Stimulated activated CD4-positive, alpha-beta T cell treated with anti-CD3 and anti-CD28 coated beads, Interleukin-1b, Interleukin-23, amount 100 ng/mL, for 24 hours (primary cell): ENCODE measurements at places on chromosomes 13 and 19.

DNA sequence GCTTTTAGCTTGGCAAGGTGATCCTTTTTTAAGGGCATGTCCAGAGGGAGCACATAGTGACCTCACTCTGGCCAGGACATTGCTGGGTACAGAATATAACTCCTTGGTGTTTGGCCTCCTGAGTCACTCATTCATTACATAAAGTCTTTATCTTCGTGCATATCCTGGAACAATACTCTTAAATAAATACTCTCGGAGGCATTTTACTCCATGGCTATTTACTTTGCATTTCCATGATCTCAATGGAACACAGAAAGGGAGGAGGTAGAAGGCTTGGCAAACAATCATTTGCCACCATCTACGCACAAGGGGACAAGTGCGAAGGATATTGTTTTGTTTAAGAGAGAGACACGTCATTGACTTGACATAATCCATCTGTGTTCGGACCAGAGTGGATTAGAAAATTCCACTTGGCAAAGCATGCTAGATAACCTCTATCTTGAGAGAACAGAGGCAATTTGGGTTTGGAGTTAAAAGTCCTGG, 210.0 kb downstream of the IRS2 start:
- DNase-seq = no peak

- no peak for DNase-seq
Observed at GRCh38 chr13:50334115-50334778, 319.0 kb downstream of the KCNRG start.

DNA sequence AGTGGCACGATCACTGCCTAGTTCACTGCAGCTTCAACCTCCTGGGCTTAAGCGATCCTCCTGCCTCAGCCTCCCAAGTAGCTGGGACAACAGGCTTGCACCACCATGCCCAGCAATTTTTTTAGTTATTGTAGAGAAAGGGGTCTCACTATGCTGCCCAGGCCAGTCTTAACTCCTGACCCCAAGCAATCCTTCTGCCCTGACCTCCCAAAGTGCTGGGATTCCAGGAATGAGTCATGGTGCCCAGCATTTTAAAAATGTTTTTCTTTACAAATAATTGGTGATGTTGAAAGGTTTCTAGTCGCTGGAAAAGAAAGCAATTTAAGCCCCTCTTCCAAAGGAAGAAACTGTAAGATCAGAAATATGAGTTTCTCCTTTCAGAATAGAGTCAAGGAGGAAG, 19.4 kb downstream of the DYRK1B start:
- no peak for DNase-seq

- DNase-seq = no peak
Observed at GRCh38 chr19:45577111-45577905, 7.3 kb downstream of the OPA3 start.

DNA sequence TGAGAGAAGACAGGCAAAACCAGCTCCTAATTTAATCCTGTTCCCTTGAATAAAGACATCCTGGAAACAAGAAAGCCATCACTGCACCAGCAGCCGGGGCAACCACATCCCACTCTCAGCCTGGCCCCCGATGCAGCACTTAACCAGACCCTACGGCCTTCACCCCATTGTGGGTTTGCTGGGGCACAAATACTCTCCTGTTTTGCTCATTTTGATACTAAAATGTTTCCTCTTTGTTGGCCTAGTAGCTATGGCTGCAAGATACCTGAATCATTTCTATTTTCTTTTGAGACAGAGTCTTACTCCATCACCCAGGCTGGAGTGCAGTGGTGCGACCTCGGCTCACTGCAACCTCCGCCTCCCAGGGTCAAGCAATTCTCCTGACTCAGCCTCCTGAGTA, 28.4 kb downstream of the ANKRD27 start:
- DNase-seq = no peak

- DNase-seq = no peak
Observed at GRCh38 chr19:36151144-36152018, 866 bp downstream of the COX7A1 start.

- DNase-seq = no peak
Observed at GRCh38 chr13:77846173-77846572, 72.5 kb downstream of the EDNRB start.

- no peak for DNase-seq
Observed at GRCh38 chr13:42699912-42700311, 81.5 kb upstream of the FAM216B start.

DNA sequence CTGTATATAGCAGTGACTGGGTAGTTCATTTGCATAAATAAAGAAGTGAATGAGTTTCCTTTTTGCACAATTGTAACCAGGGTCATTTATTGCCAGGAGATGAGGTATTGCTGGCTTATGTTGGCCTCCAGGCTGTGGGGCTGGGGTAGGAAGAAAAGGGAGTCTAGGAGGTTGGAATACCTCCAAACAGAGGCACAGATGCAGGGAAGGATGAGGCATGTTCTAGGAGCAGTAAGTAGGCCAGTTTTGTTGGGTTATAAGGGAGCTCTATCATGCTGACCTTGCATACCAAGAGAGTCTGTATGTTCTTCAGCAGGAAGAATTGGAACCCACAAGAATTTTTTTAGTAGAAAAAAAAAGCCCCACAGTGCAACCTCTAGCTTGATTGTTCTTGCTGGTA, 17.2 kb upstream of the CYSLTR2 start:
- DNase-seq = no peak

DNA sequence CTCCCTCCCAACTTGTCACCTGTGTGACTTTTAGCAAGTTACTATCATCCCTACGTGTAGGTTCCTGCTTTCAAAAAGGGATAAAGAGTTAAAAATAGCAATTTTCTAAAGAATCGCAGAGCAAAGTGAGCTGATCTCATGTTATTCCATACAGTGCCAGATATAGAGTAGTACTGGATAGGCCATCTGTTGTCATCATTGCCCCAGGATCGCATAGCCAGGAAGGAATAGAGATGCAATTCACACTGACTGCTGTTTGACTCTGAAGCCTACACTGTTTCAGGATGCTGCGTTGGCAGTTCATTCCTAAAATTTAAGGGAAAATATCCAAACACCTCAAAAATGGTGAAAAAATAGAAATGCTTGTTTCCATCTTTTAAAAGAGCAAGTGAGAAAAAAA, 138.9 kb downstream of the SHISA2 start:
- DNase-seq = no peak

DNA sequence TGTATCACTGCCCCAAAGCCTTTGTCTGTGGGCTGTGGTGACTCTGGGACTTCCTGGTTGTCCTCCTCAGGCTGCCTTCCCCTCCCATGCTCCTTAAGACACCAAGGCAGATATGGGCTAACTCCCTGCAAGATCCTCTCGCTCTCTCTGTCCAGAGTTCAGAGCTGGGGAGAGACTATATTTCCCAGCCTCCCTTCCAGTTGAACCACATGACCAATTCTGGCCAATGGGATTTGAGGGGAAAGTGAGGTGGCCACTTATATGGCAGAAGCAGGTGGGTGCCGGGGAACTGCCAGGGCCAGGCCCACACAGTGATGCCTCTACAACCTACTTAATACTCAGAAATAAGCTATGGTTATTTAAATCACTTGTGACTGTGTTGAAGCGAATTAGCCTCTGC, 16.2 kb upstream of the ANGPTL8 start:
- no peak for DNase-seq

- no peak for DNase-seq
Observed at GRCh38 chr19:20667281-20667680, 5.9 kb upstream of the ZNF626 start.

DNA sequence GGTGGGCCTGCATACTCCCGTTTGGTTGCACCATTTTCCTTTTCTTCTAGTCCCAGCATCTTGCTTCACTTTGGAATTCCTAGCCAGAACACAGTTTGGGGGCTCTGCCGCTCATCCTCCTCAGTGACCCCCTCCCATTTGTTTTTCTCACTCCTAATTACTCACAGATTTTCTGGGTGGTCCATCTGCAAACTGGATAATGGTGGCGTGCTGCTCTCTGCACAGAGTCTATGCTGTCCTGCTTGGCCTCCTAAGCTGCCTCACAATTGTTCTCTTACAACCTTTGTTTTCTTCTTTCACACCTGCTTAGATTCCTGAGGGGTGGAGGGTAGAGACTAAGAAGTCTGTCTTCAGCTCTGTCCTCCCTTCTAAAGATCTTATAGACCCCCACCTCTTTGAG, 80.8 kb downstream of the SHISA2 start:
- no peak for DNase-seq

GRCh38 chr19:32895384-32895783, 25.8 kb upstream of the SLC7A9 start:
- DNase-seq = no peak

GRCh38 chr13:44668688-44669087, 92.6 kb upstream of the TSC22D1 start:
- DNase-seq = no peak

- DNase-seq = no peak
Observed at GRCh38 chr13:27774169-27774568, 18.1 kb upstream of the GSX1 start.

DNA sequence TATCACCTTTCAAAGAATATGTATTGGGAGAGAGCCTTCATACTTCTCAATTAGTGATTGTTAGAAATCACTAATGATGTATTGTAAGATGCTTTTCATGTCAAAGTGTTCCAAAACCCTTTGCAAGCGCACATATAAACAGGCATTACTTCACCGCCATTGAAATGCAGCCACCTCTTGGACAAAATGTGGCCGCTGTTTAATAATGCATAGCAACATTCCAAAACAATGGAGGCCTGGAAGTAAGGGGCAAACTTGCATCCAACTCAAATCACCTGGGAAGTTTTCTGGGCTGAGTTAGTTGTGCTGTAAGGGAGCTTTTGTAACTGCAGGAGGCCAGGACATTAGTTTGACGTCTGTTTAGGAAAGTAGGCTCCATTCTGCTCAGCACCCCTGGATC, 438.1 kb downstream of the FGF9 start:
- no peak for DNase-seq

DNA sequence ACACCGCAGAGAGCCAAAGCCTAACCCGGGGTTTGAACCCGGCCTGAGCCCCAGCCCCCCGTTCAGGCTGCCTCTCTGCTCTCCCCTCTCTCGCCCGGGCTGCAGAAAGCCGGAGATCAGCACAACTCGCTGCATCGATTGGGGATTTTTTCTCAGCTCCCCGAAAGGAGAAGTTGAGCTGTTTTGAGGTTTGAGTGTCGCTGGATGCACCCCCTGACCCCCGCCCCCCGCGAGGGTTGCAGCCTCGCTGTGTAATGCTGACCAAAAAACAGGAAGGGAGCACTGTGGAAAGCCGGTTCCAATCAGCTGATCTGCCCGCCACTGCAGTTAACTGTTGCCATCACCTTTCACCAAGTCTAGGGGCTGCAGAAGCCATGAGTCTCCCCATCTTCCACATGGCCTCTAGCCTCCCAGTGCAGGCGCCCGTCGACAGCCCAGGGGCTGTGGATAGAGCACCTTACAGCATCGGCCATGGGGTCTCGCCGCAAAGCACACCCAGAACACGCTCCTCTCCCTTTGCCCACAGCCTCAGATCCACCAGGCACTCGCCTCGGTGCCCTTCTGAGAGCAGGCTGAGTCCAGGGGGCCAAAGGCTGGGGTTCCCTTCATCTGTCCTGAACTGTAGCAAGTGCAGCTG, 34.5 kb downstream of the MYO9B start:
- no peak for DNase-seq

GRCh38 chr13:42875475-42876269, 94.3 kb downstream of the FAM216B start:
- no peak for DNase-seq

- no peak for DNase-seq
Observed at GRCh38 chr19:18601875-18602274, 4.7 kb downstream of the CRLF1 start.

DNA sequence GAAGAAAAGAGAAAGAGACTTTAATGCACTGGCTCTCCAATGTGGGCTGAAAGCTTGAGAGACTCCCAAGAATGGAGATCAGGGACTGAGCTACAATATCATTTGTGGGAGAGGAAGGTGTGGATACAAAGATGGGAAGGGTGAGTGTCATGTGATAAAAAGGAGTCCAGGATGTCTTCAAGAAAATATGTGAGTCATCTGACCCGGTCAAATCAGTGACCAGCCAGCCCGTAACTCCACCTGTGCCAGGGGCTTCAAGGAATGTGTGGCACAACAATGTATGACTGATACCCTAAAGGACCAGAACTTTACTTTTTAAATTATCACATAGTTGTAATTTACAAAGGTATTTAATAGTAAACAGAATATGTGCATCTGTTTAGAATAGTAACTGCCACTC, 97.2 kb downstream of the DOCK9 start:
- DNase-seq = no peak

DNA sequence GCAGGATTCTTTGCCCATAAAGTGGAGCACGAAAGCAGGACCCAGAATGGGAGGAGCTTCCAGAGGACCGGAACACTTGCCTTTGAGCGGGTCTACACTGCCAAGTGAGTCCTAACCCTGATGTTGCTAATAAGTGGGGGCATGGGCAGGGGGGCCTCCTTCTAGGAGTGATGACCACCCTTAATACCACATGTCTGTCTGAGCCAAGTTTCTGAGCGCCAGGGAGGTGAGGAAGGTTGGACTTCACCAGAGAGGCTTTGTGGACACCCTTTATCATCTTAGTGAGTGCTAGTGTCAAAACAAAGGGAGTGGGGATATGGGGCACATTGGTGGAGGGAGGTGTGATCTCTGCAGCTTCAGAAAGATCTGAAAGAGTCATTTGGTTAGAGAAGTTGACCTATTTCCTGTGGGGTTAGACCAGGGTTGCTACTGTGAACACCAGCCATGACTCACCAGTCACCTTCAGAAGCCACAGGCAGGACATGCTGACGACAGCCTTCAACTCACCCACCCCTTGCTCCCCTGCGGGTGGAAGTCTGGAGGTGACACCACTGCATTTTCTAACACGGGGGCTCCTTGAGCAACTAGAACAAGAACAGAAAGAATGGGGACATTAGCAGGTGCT, 8.8 kb downstream of the ALOX5AP start:
- DNase-seq = peak; percentile 71

- no peak for DNase-seq
Observed at GRCh38 chr19:56842412-56842811, 1.9 kb upstream of the PEG3 start.

DNA sequence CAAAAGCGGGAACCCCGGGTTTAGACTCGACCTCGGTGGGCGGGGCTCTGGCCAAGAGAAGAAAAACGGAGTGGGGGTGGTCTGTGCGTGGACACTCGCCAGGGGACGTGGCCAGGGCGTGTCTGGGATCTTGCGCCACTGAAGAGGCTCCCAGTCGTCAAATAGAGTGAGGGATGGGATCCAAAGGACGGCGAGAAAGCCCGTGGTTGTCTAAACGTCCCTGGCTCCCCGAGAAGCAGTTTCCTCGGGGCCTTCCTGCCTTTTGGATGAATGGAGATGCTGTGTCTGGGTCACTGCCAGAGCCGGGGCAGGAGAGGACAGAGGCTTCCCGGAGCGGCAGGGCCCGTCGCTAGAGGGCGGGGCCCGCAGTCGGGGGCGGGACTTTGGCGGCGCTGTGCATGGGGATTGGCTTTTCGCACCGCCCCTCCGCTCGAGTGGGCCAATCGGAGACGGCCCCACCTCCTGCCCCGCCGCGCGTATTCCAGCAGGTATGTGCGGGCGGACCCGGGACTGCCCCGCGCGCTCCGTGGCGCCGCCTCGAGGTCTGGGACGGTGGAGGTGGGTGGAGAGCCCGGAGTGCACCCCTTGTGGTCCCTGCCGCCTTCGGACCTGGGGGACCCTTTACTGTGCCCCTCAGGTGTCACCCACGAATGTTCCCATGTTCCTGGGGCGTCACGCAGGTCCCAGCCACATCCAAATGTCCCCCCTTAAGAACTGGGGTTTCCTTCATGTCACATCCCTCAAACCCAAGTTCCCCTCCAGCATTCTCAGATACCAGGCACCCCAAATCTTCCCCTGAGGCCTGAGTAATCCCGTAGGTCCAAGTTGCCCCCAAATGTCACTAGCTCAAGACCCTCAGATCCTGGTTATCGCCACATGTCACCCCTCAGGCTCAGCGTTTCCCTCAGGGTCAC, 38.3 kb downstream of the ZSWIM4 start:
- no peak for DNase-seq
